ENCODE measurements at places on chromosomes 7 and 10.

- DNase-seq, result peak; percentile 24
These were observed 572 bp upstream of the BHLHA15 start for GRCh38 chr7:98210513-98211220.

- DNase-seq, result no peak
These were observed 121.8 kb downstream of the SGMS1 start for GRCh38 chr10:50501924-50502452.

- no peak for DNase-seq
These were observed 49.2 kb downstream of the LRRC20 start for GRCh38 chr10:70333268-70333667.

DNA sequence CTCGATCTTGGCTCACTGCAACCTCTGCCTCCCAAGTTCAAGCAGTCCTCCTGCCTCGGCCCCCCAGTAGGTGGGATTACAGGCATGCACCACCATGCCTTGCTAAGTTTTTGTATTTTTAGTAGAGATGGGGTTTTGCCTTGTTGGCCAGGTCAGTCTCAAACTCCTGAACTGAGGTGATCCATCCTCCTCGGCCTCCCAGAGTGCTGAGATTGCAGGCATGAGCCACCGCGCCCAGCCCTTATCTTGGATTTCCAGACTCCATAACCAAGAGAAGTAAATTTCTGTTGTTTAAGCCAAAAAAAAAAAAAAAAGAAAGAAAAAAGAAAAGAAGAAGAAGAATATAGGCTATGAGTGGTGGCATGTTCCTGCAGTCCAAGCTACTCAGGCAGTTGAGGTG lies 53.3 kb upstream of the RABGEF1 start:
- DNase-seq, result no peak

DNA sequence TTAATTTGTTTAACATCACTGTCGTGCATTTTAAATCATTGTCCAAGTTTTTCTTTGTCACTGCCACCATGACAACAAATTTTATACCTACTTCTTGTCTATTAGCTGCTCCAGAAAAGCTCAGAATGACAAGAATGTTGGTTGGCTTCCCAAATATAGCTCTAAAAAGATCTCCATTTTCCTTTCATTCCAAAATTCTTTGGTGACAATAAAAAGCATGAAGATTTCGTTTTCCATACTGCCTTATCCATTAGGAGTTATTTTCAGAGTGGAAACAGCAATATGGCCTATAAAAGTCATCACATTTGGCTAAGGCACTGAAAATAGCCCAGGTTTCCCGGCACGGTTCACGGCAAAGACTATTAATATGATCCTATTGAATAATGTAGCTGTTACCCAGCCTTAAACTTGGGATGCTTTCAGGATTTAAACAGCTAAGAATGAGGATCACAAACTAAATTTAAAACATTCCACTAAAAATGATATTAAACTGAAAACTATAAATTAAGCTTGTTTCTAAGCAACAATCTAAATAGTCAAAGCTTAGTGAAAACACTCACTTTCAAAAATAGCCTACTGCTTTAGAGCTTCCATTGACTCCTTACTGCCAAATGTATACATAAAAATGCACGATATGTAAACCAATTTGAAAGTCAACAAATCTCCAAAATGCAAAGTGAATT lies 2.7 kb downstream of the CTTNBP2 start:
- no peak for DNase-seq

GRCh38 chr10:60649485-60650377 lies 128.5 kb upstream of the CDK1 start:
- DNase-seq, result no peak

Data from left colon (tissue), 2 donors.